ENCODE measurements at places on chromosomes 5 and 9. TPM values are rescaled to one million over a fixed set of nuclear protein-coding genes. Genes with fewer than 3 reads are reported as not detected.

The MEIKIN gene
- total RNA-seq, result 0.42 TPM

The NIPSNAP3A gene
- 41.2 TPM for total RNA-seq

The CATSPER3 gene
- total RNA-seq, result 0.28 TPM

DNA sequence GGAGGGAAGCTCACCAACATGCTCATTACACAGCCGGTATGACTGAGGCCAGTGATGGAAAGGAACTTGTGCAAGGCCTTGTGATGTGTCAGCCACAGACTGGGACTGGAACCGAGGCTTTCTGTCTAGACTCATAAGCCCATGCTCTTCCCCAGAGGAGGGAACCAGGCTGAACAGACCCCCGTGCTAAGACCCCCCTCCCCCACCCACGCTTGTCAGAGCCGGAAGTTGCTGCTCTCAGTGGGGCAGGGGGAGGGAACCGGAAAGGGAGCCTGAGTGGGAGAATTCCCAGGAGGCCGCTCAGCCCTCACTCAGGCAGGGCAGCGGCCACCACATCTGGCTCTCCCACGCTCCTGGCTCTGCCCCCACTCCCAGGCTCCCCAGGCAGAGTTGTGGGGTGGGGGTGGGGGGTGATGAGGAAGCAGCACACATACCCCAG is 4.1 kb upstream of the PDGFRB start:
- no peak for DNase-seq

- no peak for DNase-seq
These were observed 118.6 kb downstream of the ZSWIM6 start for GRCh38 chr5:61450493-61451279.

The ACER2 gene
- 4.0 TPM for total RNA-seq

- DNase-seq, result no peak
These were observed 26.8 kb upstream of the SLC2A8 start for GRCh38 chr9:127370147-127370579.

The CNTRL gene
- total RNA-seq, result 6.3 TPM

The TEX48 gene
- not detected for total RNA-seq

DNA sequence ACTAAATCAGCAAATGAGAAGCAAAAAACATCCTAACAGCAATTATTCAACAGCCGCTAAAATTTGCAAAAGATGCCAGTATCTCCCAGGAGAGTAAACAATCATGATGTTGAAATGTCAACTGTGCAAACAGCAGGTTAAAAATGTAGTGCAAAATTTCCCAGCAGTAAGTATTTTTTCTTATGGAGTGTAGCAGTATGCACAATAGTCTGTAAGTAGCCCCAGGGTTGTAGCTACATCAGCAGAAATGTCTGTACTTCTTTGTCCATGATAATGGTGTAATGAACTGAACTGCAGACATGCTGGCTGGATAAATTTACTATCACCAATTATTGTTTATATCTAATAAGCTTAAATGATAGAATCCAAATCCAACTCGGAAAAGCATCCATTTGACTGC is 31.4 kb downstream of the GRIN3A start:
- DNase-seq, result no peak

The GARNL3 gene
- total RNA-seq, result 6.7 TPM

DNA sequence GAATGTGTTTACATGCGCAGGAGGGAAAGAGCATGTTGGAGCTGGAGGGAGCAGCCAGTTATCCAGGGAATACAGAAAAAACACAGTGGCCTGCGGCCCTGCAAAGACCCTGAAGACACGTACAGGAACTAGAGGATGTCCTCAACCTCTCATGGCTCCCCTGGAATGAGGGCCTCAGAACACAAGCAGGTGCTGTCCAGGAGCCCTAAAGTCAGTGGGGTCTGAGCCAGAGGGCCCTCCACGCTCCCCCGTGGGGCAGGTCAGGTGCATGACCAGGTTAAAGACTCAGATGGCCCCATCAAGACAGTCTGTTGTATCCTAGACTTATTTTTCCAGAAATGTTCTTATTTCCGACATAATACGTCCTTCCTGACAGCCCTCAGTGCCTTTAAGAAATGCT is 106.9 kb downstream of the ROR2 start:
- no peak for DNase-seq

DNA sequence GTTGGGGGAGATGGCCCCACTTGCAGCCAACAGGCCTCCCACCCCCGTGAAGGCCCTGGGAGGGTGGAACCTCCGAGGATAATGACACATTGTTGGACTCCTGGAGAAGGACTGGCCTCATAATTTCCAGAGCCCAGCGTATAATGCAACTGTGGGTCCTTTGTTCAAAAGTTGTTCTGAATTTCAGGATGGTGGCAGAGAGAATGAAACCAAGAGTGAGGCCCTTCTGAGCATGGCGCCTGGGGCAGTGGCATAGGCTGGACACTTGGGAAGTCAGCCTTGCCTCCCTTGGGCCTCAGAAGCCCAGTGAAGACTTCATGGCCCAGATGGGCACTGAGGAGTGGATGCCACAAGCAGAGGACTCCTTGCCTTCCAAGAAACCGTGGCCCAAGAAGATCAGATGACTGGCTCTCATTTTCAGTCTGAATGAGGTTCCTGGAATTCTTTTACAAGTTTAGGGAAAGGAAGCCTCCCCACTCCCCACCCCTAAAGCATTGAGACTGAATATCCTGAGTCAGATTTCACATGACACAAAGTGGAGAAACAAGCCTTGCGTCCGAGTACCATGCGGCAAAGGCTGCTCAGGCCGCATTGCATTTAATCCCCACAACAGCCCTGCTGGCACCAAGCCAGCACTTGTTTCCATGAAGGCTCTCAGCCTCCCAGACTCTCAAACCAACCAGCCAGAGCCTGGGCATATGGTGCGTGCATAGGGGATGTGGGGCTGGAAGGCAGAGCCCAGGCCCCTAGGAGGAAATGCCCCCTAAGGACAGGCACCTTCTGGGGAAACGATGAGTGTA is 96.7 kb upstream of the SMIM23 start:
- DNase-seq, result no peak

The SHC3 gene
- total RNA-seq, result 0.08 TPM

DNA sequence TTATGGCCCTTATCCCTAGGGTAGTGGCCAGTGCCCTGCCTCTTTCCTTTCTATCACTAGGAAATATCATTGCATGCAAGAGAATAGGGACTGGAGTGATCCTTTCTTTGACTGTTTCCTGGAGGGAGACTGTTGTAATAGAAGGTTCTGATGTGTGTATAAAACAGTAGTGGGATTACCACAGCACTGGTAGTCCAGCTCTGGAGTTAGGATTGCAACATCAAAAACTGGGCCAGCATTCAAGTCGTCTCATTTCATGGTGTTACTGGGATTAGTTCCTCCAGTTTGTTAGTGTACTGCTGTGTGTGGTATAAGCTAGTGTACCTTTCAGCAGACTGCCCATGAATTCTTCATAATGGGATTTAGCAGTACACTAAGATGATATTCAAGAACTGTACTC is 45.8 kb downstream of the KIAA1958 start:
- DNase-seq, result no peak

DNA sequence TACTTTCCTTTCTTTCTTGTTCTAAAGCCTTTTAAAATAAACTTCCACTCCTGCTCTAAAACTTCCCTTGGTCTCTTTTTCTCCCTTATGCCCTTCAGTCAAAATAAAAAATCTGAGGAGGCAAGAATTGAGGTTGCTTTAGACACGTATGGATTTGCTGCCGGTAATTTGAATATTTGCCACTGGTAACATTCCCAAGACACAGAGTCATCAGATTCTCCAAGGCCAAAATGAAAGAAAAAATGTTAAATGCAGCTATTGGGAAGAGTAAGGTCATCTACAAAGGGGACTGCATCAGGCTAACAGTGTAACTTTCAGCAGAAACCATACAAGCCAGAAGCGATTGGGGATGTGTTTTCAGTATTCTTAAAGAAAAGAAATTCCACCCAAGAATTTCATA is 311.1 kb downstream of the CDH18 start:
- no peak for DNase-seq

DNA sequence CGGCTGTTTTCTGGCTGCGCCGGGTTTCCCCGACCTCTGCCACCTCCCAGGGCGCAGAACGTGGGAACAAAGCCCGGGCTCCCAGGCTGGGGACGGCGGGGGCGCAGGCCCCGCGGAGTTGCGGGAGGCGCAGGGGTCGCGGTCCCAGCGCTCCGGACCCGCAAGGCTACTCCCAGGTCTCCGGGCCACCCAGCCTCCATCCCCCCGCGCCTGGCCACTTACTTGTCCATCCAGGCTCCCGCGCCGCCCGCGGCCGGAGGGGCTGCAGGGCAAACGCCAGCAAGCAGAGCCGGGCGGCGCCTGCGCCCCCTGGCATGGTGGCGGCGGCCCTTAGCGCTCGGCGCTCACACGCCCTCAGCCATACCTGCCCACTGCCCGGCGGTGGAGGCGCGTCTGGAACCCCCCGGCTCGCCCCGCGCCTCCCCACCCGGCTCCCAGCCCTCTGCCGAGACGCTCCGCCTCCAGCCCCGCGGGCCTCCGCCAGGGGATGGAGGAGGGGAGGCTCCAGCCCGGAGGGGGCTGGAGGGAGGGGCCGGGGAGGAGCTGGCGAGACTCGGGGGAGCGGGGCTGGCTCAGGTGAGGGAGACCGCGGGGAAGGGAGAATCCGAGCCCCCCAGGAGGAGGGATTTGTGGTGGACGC is at the start of gene ADAM19:
Gene ADAM19 (minus strand): TSS at position 395 of the 640 bp plus-strand sequence. CDS start 79 bp downstream, at position 316.
- DNase-seq, result peak; percentile 46

The IFNK gene
- not detected for total RNA-seq

- DNase-seq, result no peak
These were observed 9.4 kb upstream of the REEP5 start for GRCh38 chr5:112931473-112931872.
